Glomerular endothelial cell (primary cell): ENCODE measurements at places on chromosomes 3 and 15. TPM values are rescaled to one million over a fixed set of nuclear protein-coding genes. Genes with fewer than 3 reads are reported as not detected.

Gene PRR20G
- not detected in 2 replicates for total RNA-seq

Gene TRH
- total RNA-seq = not detected in 2 replicates

Gene RTP1
- total RNA-seq = not detected in 2 replicates

Gene PAQR5
- total RNA-seq = 0.29 TPM in 1 of 2 replicates, not detected in the other

GRCh38 chr3:126414406-126414805 lies 19.7 kb downstream of the CFAP100 start:
- no peak for DNase-seq

DNA sequence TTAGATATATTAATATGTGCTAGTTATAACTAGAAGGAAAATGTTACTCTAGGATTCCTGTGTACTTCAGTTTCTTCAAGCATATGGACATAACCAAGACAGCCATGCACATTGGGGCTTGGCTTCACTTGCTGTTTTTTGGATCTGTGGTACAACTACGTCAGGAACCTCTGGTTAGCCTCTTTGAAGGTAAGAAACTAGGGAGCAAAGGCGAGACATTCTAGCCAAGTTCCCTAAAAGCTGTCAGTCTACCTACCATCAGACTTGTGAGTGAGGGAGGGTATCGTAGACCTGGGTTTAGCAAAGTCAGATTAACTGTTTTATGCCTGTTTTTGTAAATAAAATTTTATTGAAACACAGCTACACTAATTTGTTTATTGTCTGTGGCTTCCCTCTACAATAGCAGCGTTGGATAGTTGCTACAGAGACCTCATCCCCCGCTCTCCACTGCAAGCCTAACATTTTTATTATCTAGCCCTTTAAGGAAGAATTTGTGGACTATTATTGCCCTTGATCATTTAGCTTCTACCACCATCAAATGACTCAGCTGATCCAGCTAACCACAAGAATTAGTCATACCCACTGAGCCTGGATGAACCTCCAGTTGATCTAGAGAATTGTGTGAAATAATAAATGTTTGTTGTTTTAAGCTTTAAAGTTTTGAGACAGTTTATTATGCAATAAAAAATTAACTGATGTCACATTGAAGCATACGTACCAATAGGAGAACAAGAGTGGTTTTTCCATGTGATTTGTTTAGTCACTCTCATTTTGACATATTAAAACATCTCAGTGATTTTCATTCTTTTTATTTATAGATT lies 58.1 kb downstream of the RSRC1 start:
- peak; percentile 62 for DNase-seq

DNA sequence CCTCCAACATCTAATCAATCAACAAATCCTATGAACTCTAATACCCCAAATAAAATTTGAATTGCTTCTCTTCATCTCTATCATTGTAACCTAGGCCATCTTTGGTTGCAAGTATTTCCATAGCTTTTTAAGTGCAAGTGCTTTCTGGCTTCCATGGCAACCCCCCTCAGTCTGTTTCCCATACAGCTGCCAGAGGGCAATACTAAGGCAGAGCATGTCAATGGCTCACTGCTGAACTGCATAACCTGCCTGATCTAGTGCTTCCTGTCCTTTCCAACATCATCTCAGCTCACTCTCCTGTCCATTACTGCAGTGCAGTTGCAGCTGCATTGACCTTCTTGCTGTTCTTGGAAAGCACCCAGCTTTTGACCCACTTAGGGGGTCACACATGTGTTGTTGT lies 198.4 kb downstream of the WNT5A start:
- no peak for DNase-seq

DNA sequence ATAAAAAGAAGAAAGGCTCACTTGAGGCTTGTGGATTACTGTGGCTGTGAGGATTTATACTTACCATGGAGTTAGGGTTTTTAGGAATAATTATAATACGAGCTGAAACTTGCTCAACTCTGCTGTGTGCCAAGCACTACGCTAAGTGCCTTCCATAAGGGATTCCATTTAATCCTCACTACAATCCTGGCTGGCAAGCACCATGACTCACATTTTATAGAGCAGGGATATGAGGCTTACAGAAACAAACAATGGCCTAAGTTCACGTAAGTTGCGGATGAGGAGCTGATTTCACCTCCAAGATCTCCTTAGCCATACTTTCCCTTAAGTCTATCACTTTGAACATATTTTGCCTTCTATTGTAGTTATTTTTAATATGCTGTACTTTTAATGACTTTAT lies 43.9 kb upstream of the ARL8B start:
- DNase-seq = no peak

DNA sequence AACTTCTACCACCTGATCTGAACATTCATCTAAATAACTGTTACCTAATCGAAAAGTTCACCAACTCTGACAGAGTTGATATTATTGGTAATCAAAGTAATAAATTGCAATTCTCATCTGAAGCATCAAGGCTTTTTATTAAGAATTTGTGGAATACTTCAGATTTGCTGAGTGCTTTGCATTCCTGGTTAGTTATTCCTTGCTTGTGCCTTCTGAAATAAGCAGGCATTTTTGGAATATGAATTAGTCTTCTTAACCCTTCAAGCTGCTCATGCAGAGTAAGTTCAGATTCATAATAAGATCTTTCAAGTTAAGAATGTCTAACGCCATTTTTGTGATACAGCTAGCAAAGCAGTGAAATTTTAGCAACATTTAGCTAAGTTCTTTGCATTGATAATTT lies 188.5 kb downstream of the ALCAM start:
- DNase-seq = no peak

DNA sequence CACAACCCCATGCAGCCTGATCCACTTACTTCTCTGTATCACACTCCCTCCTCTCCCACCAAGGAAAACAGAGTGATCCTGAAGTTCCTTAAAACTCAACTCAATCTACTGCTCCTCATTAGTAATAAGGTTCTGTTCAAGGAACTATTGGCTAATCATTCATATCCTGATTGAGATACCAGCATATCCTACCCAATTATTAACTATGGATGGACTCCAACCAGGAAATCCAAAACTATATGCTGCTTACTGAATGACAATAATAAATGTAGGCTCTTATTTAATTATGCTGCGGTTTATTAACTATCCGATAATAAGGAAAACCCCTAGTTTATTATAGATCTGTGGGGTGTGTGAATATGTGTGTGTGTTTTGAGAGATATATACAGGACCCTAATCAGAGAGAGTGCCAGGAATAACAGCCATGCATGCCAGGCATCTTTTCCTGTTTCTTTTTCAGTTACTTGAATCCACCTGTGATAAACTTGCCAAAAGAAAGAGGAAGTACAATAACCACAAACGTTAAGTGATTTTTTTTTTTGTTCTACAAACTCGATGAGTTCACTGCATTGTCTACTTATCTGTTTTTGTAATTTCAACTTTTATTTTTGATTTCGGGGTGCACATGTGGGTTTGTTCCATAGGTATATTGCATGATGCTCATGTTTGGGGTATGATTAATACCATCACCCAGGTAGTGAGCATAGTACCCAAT lies 1031.7 kb upstream of the CFAP20DC start:
- no peak for DNase-seq

DNA sequence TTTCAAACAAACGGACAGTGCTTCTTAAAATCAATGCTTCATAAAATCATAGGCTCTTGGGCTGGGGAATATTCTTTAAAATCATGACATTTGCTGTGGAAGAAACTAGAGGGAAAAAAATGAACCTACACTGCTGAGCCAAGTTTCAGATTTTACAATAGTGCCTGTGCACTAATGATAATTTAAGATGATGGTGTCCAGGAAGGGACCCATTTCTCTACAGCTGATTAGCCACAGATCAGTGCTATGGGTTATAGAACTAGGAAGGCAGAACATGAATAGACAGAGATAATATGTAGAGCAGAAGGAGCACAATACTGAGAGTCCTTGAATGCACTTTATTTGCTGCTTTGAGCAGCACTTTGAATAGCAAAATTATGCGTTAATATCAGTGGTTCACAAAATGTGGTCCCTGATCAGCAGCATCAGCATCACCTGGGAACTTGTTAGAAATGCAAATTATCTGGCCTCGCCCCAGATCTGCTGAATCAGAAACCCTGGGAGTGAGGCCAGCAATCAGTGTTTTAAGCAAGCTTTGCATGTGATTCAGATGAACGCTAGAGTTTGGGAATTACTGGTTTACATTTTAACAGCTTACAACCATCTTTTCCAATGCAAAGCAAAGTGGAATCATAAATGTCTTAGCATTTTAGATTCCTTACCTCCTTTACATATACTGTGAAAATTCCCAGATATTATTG lies 135.8 kb upstream of the ANKRD28 start:
- DNase-seq = no peak

GRCh38 chr3:42117175-42118008 lies 26.2 kb downstream of the TRAK1 start:
- DNase-seq = no peak
